ENCODE measurements at places on chromosomes 2 and 18.

- DNase-seq = no peak
Observed at GRCh38 chr18:47334966-47335365, 83.5 kb upstream of the SKOR2 start.

DNA sequence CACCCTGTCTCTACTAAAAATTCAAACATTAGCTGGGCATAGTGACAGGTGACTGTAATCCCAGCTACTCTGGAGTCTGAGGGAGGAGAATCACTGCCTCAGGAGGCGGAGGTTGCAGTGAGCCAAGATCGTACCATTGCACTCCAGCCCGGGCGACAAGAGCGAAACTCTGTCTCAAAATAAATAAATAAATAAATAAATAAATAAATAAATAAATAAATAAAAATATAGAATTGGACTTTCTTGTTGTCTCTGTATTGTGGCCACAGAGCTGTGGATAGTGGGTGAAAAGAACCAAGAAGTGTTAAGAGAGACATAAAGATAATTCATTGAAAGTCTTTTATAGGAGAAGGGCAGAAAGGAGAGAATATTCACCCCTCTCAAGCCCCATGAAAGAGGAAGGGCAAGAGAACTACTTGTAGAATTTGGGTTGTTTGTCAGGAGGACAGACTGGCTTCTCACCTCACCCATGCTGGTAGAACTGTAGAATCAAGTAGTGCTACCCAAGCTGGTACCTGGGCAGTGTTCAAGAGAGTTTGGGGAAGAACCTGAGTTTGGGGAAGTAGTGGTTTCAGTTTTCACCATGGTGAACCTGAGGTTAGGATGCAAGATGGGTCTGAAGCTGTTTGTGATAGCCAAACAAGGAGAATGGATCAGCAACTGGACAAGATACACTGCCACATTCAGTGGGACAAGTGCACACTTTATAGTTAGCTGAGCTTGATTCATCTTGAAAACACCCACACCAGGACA is 256.5 kb downstream of the CD226 start:
- no peak for DNase-seq

- peak; percentile 20 for DNase-seq
Observed at GRCh38 chr2:52571380-52572347, 1195.9 kb upstream of the CHAC2 start.

- no peak for DNase-seq
Observed at GRCh38 chr2:96926791-96927190, 56.9 kb upstream of the SEMA4C start.

- DNase-seq = no peak
Observed at GRCh38 chr18:13563390-13563805, 163.0 kb downstream of the FAM210A start.

DNA sequence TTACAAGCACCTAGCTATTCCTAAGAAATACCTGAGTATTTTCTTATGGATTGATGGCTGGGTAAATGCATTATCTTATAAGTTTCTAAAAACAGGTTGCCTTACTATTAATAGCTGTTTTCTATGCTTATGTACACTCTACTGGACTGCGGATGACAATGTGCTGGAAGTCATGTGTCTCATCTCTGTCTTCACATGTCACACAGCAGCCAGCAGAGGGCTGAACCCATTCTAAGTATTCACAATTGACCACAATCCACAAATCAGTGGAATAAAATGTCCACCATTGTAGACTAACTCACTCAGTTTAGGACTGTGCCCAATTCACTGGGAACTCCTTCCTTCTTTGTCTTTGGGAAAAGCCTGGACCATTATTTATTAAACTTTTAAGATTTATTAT is 371.2 kb downstream of the INSIG2 start:
- DNase-seq = no peak

GRCh38 chr2:168465594-168465993 is 9.5 kb downstream of the CERS6 start:
- no peak for DNase-seq

GRCh38 chr2:240990726-240991377 is 7.6 kb upstream of the SNED1 start:
- DNase-seq = peak; percentile 13

DNA sequence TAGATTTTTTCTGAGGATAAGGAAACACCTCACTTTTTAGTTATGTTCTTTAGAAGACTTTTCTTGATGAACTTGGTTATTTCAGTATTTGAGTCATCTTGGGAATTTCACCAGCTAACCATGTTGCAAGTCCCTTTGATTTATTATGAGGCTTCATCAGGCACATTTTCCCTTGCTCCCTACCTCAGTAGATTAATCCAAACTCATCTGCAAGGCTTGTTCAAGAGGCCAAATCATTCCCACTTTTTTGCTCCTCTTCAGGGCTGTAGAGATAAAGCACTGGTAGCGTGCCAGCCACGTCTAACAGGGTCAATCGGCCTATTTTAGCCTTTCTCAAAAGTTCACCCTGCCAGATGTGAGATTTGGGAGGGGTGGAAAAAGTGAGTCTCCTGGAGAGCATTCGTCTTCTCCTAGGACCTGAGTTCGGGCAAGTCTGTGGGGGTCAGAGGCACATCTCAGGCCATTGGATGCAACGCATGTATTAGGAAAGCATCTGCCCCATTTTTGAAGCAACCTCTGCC is 120.3 kb downstream of the RDH14 start:
- no peak for DNase-seq

GRCh38 chr18:3758531-3758930 is 308.6 kb downstream of the TGIF1 start:
- DNase-seq = no peak

DNA sequence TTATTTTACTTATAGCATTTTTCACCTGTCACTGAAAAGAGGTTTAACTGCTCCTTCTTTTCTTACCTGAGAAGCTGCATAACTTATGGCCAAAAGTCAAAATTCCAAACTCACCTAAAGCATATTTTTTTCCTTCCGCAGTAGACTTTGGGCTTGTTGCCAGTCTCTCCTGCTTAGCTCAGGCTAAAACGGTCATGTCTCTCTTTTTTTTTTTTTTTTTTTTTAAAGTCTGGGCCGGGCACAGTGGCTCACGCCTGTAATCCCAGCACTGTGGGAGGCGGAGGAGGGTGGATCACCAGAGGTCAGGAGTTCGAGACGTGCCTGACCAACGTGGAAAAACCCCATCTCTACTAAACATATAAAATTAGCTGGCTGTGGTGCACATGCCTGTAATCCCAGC is 113.5 kb downstream of the RTN4 start:
- DNase-seq = no peak

- DNase-seq = no peak
Observed at GRCh38 chr2:25301453-25302352, 40.0 kb downstream of the DNMT3A start.

DNA sequence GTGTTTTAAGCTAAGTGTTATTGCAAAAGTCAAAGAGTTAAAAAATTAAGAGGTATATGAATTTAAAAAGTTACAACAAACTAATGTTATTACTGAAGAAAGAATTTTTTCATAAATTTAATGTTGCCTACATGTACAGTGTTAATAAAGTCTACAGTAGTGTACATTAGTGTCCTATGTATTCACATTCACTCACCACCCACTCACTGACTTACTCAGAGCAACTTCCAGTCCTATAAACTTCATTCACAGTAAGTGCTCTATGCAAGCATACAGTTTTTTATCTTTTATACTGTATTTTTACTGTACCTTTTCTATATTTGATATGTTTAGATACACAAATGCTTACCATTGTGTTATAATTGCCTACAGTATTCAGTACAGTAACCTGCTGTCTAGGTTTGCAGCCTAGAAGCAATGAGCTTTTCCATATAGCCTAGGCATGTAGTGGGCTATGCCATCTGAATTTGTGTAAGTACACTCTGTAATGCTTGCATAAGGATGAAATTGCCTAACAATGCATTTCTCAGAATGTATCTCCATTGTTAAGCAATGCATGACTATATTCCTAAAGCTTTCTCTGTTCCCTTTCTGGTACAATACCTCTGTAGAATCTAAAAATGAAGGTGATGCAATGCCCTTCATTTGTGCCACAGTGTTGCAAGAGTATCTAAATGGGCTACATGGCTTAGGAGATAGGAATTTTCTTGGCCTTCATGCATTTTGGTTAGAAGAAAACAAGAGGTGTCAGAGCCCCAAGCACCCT is 370.8 kb upstream of the NT5C1B start:
- DNase-seq = no peak

DNA sequence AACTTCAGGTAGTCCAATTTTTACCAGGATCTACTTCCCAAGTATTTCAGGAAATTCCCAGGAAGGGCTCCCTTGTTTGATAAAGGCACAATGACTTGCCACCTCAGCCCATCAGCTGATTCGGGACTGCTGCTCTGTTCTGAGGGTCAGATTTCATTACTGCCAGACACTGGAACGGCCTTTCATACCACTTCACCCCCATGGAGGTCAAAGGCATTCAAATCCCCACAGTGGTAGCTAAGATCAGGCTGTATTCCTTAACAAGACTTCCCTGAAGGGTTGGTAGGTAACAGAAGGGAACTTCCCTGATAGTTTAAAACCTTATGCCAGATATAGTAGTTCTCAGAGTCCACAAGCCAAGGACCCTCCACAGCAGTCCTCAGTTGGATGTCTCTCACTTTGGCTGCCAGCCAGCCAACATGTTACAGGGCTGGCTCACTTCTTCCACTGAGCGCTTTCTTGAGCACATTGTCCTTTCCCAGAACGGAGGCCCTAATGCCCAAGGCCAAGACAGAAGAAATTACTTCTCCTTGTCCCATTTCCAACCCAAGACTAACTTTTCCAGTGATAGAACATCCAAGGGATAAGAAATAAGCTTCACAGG is 40.0 kb upstream of the GLS start:
- no peak for DNase-seq

DNA sequence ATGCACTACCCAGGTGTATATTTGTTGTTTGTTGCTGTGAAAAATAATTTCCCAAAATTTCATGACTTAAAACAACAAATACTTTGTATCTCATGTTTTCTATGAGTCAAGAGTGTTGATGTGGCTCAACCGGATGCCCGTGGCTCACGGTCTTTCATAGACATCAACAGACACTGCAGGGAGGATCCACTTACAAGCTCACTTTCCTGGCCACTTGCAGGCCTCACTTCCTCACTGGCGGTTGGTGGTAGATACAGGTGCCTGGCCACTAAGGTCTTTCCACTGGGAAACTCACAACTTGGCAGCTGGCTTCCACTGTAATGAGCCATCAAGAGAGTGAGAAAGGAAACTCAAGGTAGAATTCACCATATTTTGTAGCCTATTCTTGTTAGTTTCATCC is 662.9 kb downstream of the IRS1 start:
- DNase-seq = no peak

DNA sequence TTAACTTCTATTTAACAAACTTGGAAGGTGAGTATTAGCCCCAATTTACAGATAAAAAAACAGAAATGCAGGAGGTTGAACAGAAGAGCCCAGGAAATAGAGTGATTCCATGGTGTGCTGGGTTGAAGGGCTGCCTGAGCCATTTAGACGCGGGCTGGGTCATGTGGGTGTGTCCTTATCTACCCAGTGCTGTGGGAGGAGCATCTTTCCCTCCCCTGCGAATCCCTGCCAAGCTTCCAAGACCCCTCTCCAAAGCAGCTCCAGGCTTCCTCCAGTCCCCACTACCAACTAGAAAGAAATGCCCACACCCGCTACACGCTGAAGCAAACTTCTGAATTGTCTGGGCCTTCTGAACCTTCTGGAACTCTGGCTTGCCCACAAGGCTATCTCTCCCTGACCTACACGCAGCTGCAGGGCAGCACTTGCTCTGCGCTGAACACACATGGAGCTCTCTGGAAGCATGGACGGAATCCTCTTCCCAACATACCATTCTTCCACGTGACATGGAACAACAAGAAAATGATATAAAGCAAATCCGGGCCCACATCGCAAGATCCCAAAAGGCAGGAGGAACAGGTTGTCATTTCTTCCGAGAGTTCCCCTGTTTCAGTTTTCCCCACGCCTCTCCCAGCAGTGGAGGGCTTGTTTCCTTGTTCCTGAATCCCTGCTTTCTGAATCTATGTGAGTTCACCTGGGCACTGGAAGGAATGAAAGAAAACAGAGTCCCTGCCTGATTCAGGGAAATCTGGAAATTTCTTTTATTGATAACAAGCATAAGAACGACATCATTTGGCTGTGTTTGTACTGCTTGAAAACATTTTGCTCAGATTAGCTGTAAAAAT is 562.7 kb upstream of the ID2 start:
- no peak for DNase-seq

DNA sequence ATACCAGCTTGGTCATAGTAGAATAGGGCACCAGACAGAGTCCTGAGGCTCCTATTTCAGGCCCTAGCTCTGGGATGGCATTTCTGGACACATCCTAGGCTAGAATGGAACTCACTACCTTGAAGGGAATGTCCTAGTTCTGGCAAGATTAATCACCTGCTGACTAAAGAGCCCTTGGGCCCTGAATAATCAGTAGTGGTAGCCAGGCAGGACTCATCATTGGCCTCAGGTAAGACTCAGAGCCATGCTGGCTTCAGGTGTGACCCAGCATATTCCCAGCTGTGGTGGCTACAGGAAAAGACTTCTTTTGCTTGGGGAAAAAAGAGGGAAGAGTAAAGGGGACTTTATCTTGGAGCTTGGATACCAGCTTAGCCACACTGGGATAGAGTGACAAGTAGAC is 131.0 kb upstream of the SRD5A2 start:
- DNase-seq = no peak

GRCh38 chr2:202079310-202079709 is 6.3 kb downstream of the KIAA2012 start:
- DNase-seq = no peak

GRCh38 chr2:19503915-19504314 is 145.5 kb upstream of the OSR1 start:
- no peak for DNase-seq

DNA sequence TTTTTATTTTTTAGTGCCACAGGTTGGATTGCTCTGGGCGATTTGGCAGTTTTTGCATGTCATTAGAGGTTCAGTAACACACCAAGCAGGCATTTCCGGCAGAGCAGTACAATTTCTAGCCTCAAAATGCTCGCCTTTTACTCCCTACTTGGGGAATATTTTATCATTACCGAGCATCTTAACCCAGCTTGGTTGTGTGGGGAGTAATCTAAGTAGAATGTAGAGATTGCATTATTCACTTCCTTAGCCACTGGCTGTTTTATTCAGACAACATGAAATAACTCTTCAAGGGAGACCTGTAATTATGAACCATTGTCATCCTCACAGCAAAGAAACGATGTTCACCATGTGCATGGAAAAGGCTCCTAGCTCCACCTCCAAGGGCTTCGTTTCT is 13.1 kb downstream of the GRP start:
- no peak for DNase-seq

- no peak for DNase-seq
Observed at GRCh38 chr2:126771094-126771493, 115.1 kb downstream of the GYPC start.

DNA sequence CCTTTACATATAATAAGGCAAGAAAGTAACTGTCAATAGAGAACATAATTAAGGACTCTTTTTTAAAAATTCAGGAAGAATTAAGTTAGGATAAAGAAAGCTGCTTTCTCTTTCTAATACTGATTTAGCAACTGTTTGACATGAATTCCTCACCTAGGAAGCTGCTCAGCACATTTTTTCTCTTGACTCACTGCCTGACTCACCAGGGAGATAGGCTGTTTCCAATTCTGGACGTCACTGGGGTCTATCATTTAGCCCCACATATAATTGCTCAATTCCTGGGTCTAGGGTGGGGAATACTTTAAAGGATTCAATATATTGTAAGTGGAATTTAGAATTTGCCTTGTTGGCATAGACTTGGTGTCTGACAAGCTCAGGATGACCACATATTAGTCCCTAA is 50.8 kb upstream of the UGP2 start:
- no peak for DNase-seq

All from pancreas (tissue), 10 donors.